Activated CD8-positive, alpha-beta T cell treated with anti-CD3 and anti-CD28 coated beads, Interleukin-2, amount 10 ng/mL, durations not matched to agents 7 days and 5 days (primary cell): ENCODE measurements at places on chromosomes 5 and 9. TPM values are rescaled to one million over a fixed set of nuclear protein-coding genes. Genes with fewer than 3 reads are reported as not detected.
A peak's percentile ranks its signal among the peaks of the same experiment; 100 is the strongest.

DNA sequence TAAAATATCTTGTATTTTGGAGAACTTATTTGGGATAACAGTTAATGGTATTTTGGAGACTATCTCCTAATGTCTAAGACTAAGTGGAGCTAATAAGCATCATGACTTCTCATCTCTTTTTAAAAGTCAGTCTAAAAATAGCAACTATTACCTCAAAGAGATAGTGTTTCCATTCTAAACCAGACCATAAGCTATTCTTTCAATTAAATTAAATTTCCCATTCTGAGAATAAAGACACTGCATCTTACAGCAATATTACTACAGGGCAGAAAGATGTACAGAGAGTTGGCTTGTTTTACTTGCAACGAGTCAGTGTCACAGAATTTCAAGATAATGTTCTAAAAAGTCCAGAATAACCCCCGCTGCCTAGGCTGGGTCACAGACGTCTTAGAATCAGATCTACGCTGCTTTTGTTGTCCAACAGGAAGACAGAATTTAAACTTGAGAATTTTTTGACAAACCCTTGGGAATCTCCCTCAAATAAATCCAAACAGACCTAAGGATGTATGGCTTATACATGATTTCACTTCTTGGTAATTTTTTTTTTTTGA lies 98.9 kb downstream of the USP20 start:
- H3K27me3 ChIP-seq, result no peaks in the 10 kb centered on the region
- H3K4me3 ChIP-seq, result no peak overlapping the region
- H3K27ac ChIP-seq, result peak overlapping the region; percentile 51
- no peak for DNase-seq
- peaks cover 73% of the 10 kb centered on the region for H3K4me1 ChIP-seq

DNA sequence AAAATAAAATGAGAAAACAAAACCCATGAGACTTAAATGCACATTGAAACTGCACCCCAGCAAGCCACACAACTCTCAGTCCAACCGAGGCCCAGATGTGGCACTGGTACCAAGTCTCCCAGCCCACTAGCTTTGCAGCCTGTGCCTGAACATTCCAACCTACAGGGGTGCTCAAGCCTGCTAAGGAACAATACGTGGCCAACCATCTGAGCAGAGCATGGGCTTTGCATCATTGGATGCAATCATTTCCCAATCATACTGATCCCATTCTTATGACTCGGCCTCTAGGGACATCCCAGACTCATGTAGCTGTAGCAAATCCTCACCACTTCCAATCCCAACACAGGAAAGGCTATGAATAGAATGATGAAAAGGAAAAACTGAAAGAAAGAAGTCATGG lies 297.2 kb downstream of the SPOCK1 start:
- no peak for DNase-seq
- H3K27me3 ChIP-seq, result no peaks in the 10 kb centered on the region
- no peaks in the 10 kb centered on the region for H3K4me1 ChIP-seq
- H3K4me3 ChIP-seq, result no peak overlapping the region
- no peaks in the 10 kb centered on the region for H3K36me3 ChIP-seq

GRM6 gene
- total RNA-seq, result not detected

DNA sequence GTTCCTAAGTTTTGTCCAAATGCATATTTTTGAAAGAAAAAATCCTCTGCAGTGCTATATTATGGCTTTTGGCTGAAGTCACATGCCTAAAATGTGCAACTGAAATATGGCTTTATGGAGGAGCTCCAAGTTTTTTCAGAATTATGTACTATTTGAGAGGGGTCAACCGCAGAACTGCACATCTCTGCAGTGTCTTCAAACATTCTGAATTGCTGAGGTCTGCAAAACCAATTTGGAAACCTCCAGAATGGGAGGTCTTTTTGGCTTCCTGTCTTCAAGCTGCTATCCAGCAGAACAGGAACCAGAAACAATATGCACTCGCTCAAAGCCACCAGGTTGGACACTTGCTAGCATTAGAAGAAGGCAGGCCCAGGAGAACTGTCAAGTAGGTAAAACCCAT lies 376.0 kb upstream of the PAPPA start:
- no peaks in the 10 kb centered on the region for H3K36me3 ChIP-seq
- no peaks in the 10 kb centered on the region for H3K27me3 ChIP-seq
- no peak overlapping the region for H3K27ac ChIP-seq
- H3K4me3 ChIP-seq, result no peak overlapping the region

DNA sequence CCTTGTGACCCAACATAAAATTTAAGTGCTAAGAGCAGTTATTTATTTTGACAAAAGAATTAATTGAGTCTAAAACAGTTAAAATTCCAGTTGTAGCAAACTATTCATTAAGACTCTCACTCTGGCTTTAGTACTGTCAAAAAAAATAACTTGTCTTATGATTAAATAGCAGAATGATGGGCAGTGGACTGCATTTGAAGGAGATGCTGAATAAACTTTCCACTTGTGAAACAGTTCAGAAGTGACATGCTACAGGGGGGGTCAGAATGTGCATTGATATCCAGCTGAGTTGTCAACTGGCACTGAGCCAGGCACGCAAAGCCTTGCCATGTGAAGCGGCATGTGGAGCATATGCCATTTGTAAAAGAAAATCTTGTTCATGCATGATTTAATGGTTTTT lies 76.0 kb downstream of the FCHO2 start:
- no peaks in the 10 kb centered on the region for H3K4me1 ChIP-seq
- H3K36me3 ChIP-seq, result no peaks in the 10 kb centered on the region
- H3K4me3 ChIP-seq, result no peak overlapping the region
- H3K27ac ChIP-seq, result no peak overlapping the region
- H3K27me3 ChIP-seq, result peaks cover 5% of the 10 kb centered on the region
